ENCODE measurements at places on chromosomes 7 and 10.

GRCh38 chr7:22651534-22652243 lies 75.3 kb upstream of the IL6 start:
- no peak for DNase-seq

DNA sequence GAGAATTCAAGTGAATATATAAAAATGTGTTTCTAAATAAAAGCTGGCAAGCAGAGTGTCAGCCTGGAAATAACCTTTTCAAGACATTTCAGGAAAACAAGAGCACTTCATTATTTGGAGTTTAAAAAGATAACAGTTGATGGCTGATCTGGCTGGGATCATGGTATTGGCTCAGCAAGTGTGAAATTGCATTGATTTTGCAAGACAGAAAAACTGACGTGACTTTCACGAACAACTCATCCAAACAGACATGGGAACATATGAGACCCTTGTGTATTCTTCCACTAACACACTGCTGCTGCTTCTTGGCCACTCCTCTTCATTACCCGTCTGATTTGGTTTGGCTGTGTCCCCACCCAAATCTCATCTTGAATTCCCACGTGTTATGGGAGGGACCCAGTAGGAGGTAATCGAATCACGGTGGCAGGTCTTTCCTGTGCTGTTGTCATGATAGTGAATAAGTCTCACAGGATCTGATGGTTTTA lies 108.5 kb downstream of the RAB18 start:
- no peak for DNase-seq

GRCh38 chr7:2192831-2193534 lies 39.8 kb downstream of the MAD1L1 start:
- no peak for DNase-seq

DNA sequence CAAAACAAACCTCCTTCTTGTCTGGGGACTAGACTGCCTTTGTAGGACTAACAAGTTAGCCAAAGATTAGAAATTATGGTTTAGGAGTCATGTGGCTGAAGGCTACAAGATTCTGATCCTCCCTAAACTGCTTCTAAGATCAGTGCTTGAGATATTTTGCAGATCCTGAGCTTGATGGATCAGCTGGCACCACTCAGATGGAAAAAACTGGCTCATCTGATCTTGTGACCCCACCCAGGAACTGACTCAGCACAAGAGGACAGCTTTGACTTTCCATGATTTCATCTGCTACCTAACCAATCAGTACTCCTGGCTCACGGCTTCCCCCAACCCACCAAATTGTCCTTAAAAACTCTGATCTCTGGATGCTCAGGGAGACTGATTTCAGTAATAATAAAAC lies 271.5 kb upstream of the TAC1 start:
- DNase-seq, result no peak

DNA sequence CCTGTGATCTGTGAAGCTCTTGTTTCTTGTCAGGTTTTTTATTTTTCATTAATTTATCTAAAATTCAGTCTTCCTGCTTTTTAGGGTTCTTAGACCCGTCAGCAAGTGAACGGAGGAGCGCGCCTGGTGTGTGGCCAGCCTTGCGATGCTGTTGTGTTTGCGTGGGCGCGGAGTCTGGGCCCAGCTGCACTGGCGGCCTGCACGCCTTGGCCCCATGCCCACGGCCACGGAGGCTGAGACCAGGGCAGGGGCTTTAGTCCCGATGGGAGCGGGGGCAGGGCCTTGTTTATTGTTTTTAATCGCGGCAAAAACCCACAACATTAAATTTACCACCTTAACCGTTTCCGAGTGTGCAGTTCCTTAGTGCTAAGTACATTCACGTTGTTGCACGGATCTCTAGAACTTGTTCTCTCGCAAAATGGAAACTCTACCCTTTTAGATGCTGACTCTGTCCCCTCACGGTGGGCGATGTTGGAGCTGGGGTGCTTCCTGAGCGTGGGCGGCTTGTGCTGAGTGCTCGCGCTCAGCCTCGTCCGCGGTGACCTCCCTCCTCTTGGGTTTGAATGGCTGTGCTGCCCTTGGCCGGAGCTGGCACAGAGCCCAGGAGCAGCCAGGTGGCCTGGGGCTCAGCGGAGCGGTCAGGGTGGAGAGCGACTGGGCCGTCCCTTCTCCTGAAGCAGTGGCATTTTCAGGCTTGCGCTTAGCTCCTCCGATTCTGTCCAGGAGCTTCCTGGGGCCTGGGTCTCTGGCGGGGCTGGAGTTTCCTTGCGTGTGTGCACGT lies 69.1 kb downstream of the INPP5A start:
- DNase-seq, result peak; percentile 60

- no peak for DNase-seq
These were observed 125.7 kb upstream of the CXCL12 start for GRCh38 chr10:44510379-44511115.

DNA sequence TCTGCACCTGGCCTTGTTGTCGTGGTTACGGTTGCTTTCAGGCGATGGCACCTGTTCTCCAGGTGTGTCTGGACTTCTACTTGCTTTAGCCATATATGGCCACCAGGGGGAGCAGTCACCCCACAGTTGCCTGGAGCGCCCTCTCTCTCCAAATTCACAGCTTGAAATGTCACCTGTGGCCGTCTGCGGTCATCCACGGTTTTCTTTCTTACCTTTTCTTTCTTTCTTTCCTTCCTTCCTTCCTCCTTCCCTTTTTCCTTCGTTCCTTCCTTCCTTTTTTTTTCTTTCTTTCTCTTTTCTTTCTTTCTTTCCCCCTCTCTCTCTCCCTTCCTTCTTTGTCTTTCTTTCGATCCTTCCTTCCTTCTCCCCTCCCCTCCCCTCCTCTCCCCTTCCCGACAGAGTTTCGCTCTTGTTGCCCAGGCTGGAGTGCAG lies 150.5 kb upstream of the VKORC1L1 start:
- DNase-seq, result peak; percentile 34

- DNase-seq, result no peak
These were observed 67.6 kb downstream of the MCU start for GRCh38 chr10:72759584-72759983.

DNA sequence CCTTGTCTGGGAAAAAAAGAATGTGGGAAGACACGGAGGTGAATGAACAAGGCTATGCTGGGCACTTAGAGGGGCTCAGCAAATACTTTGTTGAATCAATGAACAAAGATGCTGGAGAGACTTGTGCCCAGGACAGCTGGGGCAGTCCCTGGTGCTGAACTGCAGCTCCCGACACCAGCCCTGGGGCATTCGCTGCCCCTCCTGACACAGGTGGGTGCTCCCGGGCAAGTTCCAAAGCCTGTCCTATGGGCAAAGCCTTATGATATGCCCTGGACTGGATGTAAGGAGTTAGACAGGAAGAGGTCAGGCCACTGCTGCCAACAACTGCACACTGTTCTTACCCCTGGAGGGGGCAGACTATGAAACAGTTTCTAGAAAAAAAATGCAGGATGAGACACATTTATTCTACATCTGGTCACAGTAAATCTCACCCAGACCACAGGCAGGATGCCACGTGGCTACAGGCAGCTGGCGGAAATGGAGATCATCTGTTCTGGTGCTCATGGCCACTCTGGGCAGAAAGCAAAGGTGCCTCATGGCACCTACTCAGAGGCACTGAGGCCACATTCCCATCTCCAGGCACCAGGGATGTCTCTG lies 21.9 kb upstream of the FRAT2 start:
- DNase-seq, result no peak

DNA sequence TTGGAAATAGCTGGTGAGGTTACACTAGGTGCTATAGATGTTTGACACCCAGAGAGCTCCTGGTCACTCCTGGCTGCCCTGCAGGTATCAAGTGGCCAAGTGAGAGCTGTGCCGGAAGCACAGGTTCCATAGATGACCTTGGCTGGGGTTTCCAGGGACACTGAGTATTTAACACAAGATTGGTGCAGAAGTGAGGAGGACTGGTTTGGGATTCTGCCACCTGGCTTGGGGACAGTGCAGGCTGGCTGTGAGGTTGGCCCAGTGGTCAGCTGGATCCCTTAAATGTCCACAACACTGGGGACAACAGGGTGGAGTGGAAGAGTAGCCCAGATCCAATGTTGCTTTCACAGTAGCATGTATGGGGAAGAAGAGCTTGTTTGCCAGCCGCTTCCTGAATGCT lies 5.3 kb upstream of the ACHE start:
- no peak for DNase-seq

- no peak for DNase-seq
These were observed 168.0 kb upstream of the PHYHIPL start for GRCh38 chr10:59008452-59008851.

- DNase-seq, result no peak
These were observed 30.8 kb upstream of the EMX2 start for GRCh38 chr10:117511601-117512390.

- no peak for DNase-seq
These were observed 68.7 kb downstream of the DNAJB6 start for GRCh38 chr7:157405501-157405900.

DNA sequence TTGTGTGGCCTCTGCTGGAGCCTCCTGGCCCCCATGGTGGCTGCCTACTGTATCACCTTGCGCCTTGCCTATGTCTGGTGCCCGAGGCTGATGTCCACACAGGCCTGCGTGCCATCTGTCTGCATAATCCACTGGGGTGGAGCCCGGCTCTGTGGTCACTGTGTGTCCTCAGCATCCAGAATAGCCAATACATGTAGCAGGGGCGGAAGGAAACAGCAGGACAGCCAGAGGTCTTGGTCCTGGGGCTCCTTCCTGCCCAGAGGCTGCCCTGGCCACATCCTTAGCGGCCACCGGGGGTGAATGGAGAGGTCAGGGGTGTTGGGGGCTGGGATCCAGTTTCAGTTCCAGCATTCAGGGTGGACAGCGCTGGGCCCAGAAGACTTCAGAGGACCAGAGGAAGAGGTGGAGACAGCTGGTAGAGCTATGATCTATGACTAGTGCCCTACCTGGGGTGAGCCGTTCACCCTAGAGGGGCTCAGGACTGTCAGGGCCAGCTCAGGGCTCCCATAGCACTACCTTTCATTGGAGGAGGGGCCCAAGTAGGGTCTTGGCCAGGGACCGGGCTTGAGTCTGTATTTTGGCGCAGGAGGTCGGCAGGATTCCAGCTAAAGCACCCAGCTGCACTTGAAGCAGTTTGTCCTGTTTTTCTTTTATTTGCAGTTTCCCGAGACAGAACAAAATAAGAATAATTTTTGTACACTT lies 15.9 kb downstream of the YKT6 start:
- DNase-seq, result peak; percentile 29

- DNase-seq, result peak; percentile 67
These were observed 94.8 kb downstream of the CHN2 start for GRCh38 chr7:29289156-29290021.

GRCh38 chr10:113381981-113382509 lies 170.8 kb upstream of the HABP2 start:
- DNase-seq, result no peak

Measured in left hindlimb (tissue), 1 donor.